Fibroblast of skin of scalp (primary cell): ENCODE measurements at places on chromosomes 7 and 10.
A peak's percentile ranks its signal among the peaks of the same experiment; 100 is the strongest.

- DNase-seq = no peak
Measured at GRCh38 chr7:25520017-25520416, 291.7 kb upstream of the NPVF start.

DNA sequence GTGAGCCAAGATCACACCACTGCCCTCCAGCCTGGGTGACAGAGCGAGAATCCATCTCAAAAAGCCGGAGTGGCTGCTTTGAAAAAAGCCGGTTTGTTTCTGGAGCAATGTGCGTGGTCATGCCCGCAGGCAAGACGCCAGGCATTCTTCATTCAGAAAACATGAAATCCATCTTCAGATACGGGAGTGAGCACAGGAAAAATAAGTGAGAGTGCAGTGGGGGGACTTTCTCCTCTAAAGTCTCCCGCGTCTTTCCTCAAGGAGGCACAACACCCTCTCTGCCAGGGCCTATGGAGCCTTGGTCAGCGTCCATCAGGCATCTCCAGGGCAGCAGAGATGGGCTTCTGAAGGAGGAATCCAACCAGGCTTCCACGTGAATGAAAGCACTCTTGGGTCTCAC, 62.3 kb upstream of the DGKI start:
- DNase-seq = peak; percentile 34

DNA sequence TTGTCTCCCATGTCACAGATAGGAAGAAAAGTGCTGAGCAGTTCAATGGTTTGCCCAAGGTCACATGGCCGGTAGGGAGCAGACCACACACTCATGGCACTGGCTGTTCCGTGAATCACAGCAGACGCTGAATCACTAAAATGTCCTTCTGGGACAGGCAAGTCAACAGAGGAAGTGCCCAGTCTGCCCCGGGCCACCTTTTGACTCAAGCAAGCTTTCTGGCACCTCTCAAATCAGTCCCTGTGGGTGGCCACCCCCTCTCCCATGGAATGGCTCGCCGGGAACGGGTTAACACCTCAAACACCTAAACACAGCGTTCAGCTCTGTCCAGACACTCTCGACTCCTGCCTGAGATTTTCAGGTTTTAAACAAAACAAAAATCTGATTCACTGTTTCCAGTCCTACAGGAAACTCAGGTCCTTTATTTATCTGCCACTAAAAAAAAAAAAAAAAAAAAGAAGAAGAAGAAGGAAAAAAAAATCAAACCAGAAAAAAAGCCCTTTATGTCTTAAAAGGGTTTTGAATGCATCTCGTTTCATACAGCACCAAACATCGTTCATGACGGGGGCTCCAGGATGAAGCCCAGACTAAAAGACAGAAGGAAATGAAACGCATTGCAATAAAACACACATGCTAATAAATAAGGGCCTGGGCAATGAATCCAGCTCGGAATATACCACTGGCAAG, 15.5 kb downstream of the CARD11 start:
- DNase-seq = peak; percentile 23

- peak; percentile 88 for DNase-seq
Measured at GRCh38 chr10:3220853-3221252, 48.3 kb upstream of the PITRM1 start.

- peak; percentile 83 for DNase-seq
Measured at GRCh38 chr7:152313831-152314604, 121.8 kb downstream of the KMT2C start.

- no peak for DNase-seq
Measured at GRCh38 chr10:110306452-110306768, 1.7 kb upstream of the SMNDC1 start.

GRCh38 chr7:3495530-3495929, 194.5 kb downstream of the SDK1 start:
- no peak for DNase-seq

GRCh38 chr10:95260909-95261552, 29.8 kb downstream of the PDLIM1 start:
- peak; percentile 76 for DNase-seq

GRCh38 chr10:102710609-102711008, 3.6 kb downstream of the ARL3 start:
- DNase-seq = peak; percentile 78

GRCh38 chr7:148116829-148117403, 473.6 kb upstream of the C7orf33 start:
- DNase-seq = no peak

GRCh38 chr7:7869036-7869435, 99.6 kb upstream of the GLCCI1 start:
- no peak for DNase-seq

GRCh38 chr7:70352906-70353305, 754.6 kb downstream of the AUTS2 start:
- DNase-seq = no peak

- no peak for DNase-seq
Measured at GRCh38 chr7:139131-139530, 53.2 kb upstream of the FAM20C start.

DNA sequence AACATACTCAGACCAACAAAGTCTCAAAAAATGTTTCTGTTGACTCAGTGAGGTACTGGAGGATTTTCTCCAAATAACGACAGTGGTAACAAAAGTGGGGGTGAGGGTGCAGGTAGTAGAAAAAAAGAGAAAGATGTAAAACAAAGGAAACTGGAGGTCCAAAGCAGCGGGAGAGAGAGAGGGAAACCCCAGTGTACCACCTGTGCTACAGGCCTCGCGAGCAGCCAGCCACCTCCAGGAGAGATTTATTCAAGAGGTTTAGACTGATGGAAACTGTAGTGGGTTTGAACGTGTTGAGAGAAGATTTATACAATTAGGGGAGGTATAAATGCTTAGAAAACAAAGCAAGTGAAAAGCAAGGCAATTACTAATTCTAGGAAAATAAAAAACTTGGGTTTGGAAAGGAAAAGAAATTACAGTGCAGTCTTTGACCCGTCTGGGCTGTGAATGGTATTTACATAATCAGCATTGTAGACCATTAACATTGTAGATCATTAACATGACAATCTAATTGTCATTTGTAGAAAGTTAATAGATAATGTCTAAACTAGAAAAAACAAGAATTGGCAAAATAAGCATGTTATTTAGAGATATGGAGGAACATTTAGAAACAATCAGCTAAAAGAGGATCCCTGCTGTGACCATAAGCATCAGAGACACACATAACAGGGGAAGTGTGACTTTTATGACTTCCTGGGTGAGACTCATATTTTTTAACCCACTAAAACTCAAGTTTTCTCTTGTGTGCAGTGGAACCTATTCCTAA, 180.0 kb downstream of the RELN start:
- no peak for DNase-seq

- peak; percentile 35 for DNase-seq
Measured at GRCh38 chr7:131653418-131654248, 97.2 kb upstream of the PODXL start.

GRCh38 chr10:70192326-70192968, 22.1 kb upstream of the SAR1A start:
- no peak for DNase-seq

DNA sequence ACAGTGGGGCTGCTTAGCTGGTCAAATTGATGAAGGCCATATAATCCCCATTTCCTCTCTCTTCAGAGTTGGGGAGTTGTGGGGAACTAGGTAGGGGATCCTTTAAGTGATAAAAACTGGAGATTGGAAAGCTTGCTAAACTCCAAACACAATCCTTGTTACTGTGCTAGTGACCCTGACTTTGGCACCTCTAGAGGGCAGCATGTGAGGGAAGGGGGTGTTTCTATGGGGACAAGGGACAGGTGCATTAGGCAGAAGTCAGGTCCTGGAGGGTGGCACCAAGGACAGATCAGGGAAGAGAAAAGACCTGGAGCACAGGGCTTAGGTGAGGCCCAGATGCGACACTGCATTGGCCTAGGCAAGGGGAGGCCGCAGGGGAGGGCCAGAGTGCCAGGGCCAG, 66.9 kb downstream of the CDHR3 start:
- no peak for DNase-seq

DNA sequence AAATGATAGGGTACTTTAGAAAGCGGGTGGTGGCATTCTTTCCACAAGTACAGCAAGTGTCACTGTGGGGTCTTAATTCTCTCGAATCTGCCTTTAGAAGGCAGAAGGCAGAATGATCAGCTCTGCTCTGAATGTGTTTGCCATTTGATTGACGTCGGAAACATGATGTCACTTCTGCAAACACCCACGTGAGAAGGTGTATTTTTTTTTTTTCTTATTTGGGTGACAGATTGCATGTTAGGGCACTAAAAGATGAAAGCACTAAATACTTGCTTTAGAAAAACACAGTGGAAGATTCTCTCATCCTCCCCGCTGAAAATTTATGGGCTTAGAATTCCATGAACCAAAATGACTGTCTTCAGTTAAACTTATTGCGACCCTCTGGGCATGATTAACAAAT, 150.2 kb downstream of the TCF7L2 start:
- no peak for DNase-seq

GRCh38 chr10:100693821-100694220, 51.6 kb upstream of the PAX2 start:
- DNase-seq = no peak

GRCh38 chr7:151051108-151051507, 2.8 kb downstream of the ASIC3 start:
- DNase-seq = peak; percentile 70

DNA sequence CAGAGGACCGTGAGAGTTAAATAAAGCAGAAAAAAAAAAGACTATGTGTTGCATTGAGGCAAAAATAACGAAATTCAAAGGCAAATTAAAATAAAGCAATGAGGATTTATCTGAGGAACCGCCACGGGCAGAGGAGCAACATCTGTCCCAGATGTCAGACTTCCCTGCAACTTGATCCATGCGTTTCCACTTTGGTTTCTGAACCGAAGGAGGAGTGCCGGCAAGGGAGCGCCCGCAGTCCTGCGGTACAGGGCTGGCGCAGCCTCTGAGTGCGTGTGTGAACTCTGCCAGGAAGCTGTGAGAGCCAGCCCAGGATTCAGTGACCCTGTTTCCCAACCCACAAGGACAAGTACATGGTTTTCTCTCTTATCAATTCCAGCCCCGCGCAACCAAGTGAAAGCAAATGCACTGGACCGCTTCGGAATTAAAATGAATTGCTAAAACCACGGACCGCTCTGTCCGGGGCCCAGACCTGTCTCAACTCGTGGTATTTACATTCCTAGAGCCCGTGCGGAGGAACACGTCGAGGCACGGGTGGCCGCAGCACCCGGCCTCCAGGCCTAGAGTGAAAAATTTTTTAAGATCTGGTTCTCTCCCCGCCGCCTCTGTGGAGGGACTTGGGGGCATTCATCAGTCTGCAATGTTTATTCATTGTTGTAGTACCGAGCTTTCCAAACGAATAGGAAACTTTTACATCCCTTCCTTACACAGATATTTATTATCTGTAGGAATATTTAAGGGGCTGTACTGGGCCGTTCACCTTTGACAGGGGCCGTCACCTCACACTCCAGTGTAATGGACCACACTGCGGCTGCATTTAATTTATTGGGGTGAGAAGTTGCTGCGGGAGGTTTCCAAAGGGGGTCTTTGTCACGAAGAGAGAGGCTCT, 291.5 kb upstream of the NFE2L3 start:
- DNase-seq = peak; percentile 26

- DNase-seq = peak; percentile 80
Measured at GRCh38 chr10:69237528-69238159, 17.5 kb downstream of the HKDC1 start.

GRCh38 chr10:96502561-96503282, 11.0 kb downstream of the TLL2 start:
- DNase-seq = peak; percentile 55

DNA sequence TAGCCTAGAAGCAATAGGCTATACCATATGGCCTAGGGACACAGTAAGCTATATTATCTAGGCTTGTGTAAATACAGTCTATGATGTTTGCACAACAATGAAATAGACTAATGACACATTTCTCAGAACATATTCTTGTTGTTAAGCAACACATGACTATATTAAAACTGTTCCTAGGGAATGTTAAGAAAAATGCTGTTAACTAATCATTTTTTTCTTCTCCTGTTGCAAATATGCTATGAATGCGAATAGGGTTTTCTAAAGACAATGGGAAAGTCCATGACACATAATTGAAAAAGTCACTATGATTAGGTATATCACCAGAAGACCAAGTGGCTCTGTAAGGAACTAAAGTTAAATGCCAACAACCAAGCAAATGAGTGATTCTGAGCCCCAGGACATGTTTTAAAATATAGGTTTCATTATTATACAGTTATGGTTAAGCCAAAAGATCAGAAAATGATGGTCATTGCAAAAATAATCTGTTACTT, 454.0 kb upstream of the SORCS1 start:
- peak; percentile 21 for DNase-seq

DNA sequence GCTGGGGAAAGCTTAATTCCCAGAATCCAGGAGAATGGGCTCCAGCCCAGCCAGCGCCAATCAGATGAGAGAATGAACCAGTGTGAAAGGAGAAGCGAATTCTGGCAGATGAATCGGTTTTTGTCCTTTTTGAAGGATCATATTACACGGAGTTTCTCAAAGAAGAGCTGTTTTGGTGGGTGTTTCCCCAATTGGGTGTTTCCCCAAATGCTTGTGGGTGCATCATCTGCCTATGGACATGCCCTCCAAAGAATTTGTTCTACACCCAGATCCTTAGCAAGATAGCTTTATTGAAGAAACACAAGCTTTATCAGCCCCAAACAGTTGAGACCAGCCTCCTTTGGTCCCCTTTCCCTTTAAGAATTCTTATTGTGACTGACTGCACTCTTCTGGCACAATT, 186.5 kb upstream of the GPR26 start:
- no peak for DNase-seq

GRCh38 chr10:101136007-101136707, 5.1 kb downstream of the TLX1 start:
- DNase-seq = no peak

- DNase-seq = no peak
Measured at GRCh38 chr10:110507346-110507745, 9.6 kb downstream of the DUSP5 start.

DNA sequence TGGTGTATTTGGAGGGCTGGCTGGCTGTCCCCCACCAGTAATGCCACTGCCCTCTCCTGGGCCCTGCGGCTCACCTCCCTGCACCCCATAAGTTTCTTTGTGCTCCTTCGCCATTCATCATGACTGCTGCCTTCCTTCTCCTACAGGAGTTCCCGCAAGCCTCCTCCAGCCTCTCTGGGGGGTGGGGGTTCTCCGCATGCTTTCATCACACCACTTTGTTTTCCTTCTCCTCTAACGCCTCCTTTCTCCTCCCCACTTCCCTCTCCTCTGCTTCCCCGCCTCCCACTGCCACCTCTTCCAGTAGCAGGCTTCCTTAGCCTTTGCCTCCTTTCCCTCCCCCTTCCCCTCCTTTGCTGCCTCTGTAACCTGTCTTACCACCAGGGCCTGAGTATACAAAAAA, 58.1 kb downstream of the PAX2 start:
- no peak for DNase-seq

DNA sequence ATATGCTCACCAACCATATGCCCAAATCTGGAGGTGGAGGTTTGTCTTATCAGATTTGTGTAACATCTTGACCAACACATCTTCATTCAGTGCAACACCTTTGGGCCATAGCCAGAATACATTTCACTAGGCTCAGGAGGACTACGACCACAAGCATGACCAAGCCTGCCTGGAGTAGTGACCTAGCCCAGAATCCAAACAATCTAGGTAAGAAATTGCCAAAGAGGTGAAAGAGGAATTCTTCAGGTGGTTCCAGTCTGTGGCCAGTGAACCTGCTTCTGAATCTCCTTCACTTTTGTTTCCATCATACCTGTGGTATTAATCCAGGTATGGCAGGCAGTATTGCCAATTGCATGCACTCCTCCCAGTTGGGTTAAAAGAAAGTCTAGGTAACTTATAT, 112.8 kb upstream of the RAB18 start:
- DNase-seq = no peak

- no peak for DNase-seq
Measured at GRCh38 chr7:157239571-157240270, 97.1 kb upstream of the DNAJB6 start.
